ENCODE measurements at places on chromosomes 2 and 18.

DNA sequence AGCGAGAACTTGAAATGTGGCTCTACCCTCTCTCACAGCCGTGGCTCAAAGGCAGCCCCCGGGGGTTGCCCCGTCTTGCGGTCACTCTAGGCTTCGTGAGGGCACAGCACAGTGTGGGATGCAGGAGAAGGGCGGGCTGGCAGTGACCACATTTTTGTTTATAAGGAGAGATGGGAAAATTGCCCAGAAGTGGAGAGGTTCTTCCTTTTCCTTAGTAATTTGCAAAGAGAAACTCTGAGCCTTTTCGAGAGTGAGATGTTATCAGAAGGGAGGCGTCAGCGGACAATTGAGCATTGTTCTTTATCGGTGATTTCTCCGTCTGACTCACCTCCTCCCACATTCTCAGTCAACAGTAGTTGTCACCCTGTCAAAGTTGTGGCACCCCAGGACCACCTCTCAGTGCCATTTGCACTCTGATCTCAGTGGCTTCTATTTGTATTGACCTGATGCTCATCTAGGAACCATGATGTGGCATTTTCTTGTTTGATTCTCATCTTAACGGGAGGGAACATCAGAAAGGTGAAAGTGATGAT lies 89.6 kb downstream of the ACAA2 start:
- DNase-seq: peak; percentile 54

- no peak for DNase-seq
These were observed 384.3 kb upstream of the SYT4 start for GRCh38 chr18:43661570-43661969.

- no peak for DNase-seq
These were observed 240.1 kb upstream of the MMADHC start for GRCh38 chr2:149827585-149828126.

DNA sequence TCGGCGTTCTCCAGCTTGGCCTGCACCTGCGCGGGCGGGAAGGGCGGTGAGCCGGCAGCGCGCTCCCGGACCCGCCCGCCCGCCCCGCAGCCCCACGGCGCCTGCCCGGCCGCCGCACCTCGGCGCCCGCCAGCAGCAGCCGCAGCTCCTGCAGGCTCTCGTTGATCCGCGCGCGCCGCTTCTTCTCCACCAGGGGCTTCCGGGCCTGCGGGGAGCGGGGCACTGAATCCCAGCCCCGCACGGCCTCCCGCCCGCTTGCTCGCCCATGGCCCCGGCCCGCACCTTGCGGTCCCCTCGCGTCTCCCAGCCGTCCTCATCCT lies 335 bp downstream of the HES6 start:
- no peak for DNase-seq

- no peak for DNase-seq
These were observed 120.8 kb upstream of the STK17B start for GRCh38 chr2:196291873-196292800.

GRCh38 chr2:208363485-208363884 lies 43.1 kb upstream of the PTH2R start:
- DNase-seq: no peak

- no peak for DNase-seq
These were observed 36.3 kb downstream of the SLC5A7 start for GRCh38 chr2:108022628-108023027.

DNA sequence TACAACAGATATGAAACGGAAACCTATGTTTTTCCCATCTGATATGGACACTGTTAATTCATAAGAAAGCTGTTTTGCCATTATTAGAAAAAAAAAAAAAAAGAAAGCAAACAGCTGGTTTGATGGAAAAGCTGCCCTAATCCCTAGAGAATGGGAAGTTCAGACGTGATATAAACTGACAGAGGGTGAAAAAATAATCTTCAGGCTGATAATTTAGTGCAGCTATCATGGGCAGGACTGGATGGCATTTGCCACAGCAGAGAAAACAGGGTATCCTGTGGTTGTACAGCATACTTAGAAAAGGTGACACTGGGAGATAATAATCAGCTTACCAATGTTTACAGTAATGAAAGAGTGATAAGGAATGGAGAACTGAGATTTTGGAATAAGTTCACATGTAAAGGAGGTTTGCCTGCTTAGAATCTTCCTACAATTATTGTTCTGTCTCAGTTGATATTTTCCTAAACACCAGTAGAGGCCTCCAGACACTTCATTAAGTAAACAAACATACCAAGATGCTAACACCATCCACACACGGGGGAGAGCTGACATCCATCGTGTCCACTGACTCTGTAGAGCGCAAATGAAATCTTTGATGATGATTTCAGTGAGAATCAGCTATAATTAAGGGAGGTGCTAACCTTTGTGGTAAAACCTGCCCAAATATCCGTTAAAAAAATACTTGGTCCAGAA lies 211.6 kb upstream of the MMADHC start:
- no peak for DNase-seq
